DMS 273 treated with DMSO at 0.1 percent for 48 hours (cell line): ENCODE measurements at places on chromosomes 7 and 10.
A peak's percentile ranks its signal among the peaks of the same experiment; 100 is the strongest.

GRCh38 chr7:17227766-17228490 is 70.5 kb upstream of the AHR start:
- no peak for DNase-seq

DNA sequence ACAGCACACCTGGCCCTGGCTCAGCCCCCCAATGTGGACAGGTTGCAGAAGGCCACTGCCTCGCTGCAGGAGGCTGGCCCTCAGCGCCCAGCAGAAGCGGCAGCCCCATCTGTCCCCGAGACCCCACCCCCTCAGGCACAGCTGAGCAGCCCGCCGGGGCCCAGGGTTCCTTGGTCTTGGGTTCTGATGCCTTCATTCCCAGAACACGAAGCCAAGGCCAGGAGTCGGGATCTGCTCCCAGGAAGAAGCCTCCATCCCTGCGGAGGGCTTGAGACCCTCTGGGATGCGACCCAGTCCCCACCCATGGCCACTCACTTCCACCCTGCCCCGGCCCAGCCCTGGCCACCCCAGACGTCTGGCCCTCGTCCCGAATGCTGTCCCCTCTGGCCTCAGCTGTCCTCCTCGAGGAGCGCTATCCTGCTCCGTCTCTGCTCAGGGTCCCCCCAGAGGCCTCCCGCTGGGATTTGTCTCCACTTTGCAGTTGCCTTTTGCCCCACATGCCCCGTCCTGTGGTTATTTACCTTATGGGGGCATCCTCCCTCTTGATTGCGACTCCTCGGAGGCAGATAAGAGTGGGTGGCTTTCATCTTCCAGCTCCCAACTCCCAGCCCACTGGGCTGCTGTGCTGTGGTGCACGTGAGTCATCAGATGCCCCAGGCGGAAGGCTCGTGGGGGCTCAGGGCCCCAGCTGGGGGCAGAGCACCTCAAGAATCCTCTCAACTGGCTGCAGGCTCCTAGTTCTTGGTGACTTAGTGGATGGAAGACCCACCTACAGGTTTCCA is 97.5 kb downstream of the MKI67 start:
- no peak for DNase-seq

GRCh38 chr7:116173051-116174028 is 37.0 kb upstream of the TES start:
- DNase-seq = peak; percentile 12

GRCh38 chr10:60238759-60239100 is 150.9 kb downstream of the ANK3 start:
- no peak for DNase-seq

GRCh38 chr7:39526666-39527065 is 39.5 kb upstream of the YAE1 start:
- no peak for DNase-seq

DNA sequence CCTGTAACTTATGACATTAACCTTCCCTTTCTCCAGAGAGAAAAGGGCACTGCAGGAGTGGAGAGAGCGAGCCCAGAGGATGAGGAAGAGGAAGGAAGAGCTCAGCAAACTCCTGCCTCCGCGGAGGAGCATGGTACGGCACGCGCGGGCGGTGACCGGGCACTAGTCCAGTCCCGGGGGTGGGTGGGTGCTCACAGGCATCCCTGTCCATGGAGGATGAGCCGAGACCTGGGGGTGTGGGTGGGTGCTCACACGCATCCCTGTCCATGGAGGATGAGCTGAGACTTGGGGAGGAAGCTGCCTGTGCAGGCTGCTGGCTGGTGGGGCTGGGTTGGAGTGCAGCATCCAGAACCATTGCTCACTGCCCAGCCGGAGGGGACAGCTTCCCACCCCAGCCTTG is 23.8 kb downstream of the LRRC27 start:
- no peak for DNase-seq

DNA sequence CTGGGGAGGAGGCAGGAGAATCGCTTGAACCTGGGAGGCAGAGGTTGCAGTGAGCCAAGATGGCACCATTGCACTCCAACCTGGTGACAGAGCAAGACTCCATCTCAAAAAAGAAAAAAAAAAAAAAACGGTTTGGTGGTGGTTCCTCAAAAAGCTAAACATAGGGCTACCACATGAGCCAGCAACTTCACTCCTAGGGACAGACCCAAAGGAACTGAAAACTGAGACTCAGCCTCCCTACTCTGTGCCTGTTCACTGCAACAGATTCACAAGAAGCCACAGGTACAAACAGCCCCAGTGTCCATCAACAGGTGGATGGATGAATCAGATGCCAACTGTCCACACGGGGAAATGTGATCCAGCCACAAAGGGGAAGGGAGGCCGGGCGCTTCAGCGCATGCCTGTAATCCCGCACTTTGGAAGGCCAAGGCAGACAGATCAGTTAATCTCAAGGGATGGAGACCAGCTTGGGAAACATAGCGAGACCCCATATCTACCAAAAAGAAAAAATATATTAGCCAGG is 79.1 kb upstream of the TNRC18 start:
- DNase-seq = no peak

GRCh38 chr7:148983200-148984146 is 44.8 kb downstream of the PDIA4 start:
- DNase-seq = peak; percentile 99

- DNase-seq = no peak
Observed at GRCh38 chr10:70660722-70661121, 11.6 kb upstream of the ADAMTS14 start.

DNA sequence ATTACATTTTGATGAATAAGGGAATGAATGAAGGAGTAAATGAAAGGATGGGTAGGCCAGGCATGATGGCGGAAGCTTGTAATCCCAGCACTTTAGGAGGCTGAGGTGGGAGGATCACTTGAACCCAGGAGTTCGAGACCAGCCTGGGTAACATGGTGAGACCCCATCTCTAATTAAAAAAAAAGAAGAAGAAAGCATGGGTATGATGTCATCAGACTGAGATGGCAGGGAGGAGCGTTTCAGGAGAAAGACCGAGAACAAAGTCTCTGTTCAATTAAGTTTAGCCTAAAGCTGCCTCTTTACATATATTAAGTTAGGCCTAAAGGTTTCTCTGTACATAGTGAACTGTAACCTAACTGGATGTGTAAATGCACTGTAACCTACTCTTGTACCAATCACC is 42.2 kb upstream of the SMNDC1 start:
- no peak for DNase-seq

- DNase-seq = no peak
Observed at GRCh38 chr10:124990671-124991625, 49.0 kb downstream of the ZRANB1 start.

DNA sequence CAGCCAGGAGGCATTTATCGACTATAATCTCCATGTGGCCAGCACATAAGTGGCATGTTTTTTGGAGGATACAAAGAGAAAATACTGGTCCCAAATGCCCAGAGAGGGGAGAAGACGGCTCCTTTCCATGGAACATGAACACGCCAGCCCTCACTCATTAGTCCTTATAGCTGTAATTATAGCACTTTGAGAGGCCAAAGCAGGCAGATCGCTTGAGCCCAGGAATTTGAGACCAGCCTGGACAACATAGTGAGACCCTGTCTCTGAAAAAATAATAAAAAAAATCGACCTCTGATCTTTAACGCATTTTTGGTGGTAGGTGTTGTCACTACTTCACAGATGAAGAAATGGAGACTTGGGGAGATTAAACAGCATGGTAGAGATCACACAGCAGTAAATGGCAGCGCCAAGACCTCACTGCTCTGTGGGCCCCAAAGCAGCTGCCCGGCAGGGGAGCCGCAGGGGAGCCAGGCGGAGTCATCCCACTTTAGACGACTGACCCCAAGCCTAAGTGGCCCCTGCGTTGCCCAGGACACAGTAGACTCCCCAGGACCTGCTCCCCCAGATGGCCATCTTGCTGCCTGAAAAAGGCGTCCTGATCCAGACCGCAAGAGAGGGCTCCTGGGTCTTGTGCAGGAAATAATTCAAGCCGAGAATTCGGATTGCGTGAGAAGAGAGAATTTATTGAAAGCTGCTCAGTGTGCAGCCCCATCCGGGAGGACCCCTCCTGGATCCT is 21.2 kb upstream of the PRKAG2 start:
- DNase-seq = no peak

DNA sequence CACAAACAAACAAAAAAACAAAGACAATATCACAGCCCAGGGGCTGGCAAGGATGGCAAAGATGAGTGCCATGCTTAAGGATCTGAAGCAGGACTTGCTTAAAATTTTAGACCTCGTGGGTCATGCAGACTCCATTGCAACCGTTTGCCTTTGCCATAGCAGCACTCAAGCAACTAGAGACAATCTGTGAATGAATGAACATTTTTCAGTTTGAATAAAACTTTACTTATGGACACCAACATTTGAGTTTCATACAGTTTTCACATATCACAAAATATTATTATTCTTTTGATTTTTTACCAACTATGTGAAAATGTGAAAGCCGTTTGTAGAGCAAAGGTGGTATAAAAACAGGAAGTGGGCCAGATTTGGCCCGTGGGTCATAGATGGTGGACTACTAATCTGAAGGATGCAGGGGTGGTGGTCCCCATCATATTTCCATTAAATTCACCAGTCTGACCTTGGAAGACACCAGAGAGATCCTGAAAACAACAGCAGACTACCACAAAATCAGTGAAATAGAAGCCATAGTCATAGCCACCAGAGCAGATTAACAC is 8.3 kb upstream of the RBM17 start:
- no peak for DNase-seq

- DNase-seq = no peak
Observed at GRCh38 chr10:129501652-129502436, 34.8 kb downstream of the MGMT start.

- no peak for DNase-seq
Observed at GRCh38 chr7:49860293-49860692, 86.9 kb downstream of the VWC2 start.
